ENCODE measurements at places on chromosomes 2 and 18. TPM values are rescaled to one million over a fixed set of nuclear protein-coding genes. Genes with fewer than 3 reads are reported as not detected.

- DNase-seq: no peak
- H3K4me1 ChIP-seq: peaks cover 18% of the 10 kb centered on the region
- H3K27me3 ChIP-seq: no peaks in the 10 kb centered on the region
- no peak overlapping the region for H3K27ac ChIP-seq
- H3K36me3 ChIP-seq: no peaks in the 10 kb centered on the region
- H3K4me3 ChIP-seq: no peak overlapping the region
Observed at GRCh38 chr2:12105180-12105579, 358.7 kb downstream of the LPIN1 start.

- no peak for DNase-seq
- no peak overlapping the region for H3K4me3 ChIP-seq
- H3K4me1 ChIP-seq: no peaks in the 10 kb centered on the region
- no peaks in the 10 kb centered on the region for H3K36me3 ChIP-seq
- no peak overlapping the region for H3K27ac ChIP-seq
Observed at GRCh38 chr18:29147944-29148343, 971.0 kb upstream of the CDH2 start.

GRCh38 chr2:217125014-217125413 lies 265.1 kb upstream of the TNP1 start:
- H3K27ac ChIP-seq: no peak overlapping the region
- H3K27me3 ChIP-seq: no peaks in the 10 kb centered on the region
- no peaks in the 10 kb centered on the region for H3K36me3 ChIP-seq
- DNase-seq: peak; percentile 34

DNA sequence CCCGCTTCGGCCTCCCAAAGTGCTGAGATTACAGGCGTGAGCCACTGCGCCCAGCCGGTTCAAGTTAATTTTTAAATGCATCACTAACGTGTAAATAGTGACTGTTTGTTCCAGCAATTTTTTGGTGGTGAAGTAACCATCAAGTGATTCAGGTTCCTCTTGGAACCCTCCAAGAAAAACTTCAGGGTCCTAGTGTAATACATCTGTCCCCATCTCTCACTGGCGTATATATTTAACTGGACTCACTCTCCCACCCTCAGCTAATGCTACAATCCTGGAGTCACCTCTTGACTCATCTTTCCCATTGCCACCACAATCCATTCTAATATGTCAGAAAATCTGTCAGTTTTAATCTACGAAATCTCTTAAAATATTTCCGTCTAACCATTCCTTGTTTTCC lies 10.3 kb downstream of the SULT1C4 start:
- no peak overlapping the region for H3K4me3 ChIP-seq
- H3K36me3 ChIP-seq: peaks cover 29% of the 10 kb centered on the region
- H3K27me3 ChIP-seq: no peaks in the 10 kb centered on the region
- H3K4me1 ChIP-seq: no peaks in the 10 kb centered on the region
- no peak for DNase-seq
- no peak overlapping the region for H3K27ac ChIP-seq

DNA sequence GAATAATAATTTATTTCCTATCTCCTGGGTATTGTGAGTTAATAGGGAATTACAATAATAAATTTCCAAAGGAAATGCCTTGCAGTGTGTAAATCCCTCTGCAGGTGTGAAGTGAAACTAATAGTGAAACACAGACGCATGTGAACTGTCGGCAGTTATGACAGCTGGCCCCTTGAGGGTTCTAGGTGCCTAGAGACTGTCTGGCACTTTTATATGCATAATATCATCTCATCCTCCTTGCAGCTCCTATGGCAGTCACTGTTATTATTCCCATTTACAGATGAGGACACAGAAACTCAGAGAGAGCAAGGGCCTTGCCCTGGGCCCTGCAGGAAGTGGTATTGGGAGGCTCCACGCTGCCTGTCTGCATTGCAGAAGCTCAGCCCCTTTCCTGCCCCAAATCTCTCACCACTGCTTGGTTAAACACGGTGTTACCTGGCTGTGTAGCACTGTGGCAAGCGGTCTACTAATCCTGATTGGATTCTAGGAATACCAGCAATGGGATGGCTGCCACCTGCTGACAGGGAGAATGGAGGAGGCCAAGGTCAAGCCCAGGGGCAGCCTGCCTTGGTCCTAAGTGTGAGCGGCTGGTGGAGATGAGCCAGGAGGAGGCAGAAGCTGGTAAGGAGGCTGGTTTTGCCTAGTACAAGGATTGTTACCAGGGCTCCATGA lies 32.8 kb upstream of the ACKR3 start:
- no peak overlapping the region for H3K27ac ChIP-seq
- H3K4me3 ChIP-seq: no peak overlapping the region
- peaks cover 13% of the 10 kb centered on the region for H3K4me1 ChIP-seq
- no peaks in the 10 kb centered on the region for H3K27me3 ChIP-seq
- no peak for DNase-seq
- no peaks in the 10 kb centered on the region for H3K36me3 ChIP-seq

GRCh38 chr2:163123526-163123925 lies 285.0 kb upstream of the KCNH7 start:
- no peak overlapping the region for H3K4me3 ChIP-seq

The STPG4 gene
- not detected for total RNA-seq

The RNF125 gene
- total RNA-seq: 3.3 TPM

- H3K4me1 ChIP-seq: no peaks in the 10 kb centered on the region
- H3K4me3 ChIP-seq: no peak overlapping the region
- H3K36me3 ChIP-seq: no peaks in the 10 kb centered on the region
- no peaks in the 10 kb centered on the region for H3K27me3 ChIP-seq
- no peak for DNase-seq
Observed at GRCh38 chr2:229201521-229201920, 69.6 kb downstream of the PID1 start.
